ENCODE measurements at places on chromosomes 6 and 20. TPM values are rescaled to one million over a fixed set of nuclear protein-coding genes. Genes with fewer than 3 reads are reported as not detected.

The CYP24A1 gene
- 2.6 TPM for total RNA-seq

DNA sequence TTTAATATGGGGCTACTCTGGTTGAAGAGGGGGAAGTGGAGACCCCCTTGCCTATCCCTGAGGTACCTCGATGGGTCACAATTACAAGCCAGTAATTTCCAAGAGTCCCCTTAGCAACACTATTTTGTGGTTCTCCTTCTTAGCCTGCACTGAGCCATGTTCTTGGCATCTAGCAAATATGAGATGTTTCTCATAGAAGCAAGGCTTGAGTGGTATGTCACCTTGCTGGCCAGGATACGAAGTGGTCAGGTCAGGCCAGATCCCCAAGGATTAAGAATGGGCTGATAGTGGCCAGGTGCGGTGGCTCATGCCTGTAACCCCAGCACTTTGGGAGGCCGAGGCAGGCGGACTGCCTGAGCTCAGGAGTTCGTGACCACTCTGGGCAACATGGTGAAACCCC lies 2.1 kb upstream of the GHRH start:
- no peak for DNase-seq

The PGC gene
- not detected for total RNA-seq

DNA sequence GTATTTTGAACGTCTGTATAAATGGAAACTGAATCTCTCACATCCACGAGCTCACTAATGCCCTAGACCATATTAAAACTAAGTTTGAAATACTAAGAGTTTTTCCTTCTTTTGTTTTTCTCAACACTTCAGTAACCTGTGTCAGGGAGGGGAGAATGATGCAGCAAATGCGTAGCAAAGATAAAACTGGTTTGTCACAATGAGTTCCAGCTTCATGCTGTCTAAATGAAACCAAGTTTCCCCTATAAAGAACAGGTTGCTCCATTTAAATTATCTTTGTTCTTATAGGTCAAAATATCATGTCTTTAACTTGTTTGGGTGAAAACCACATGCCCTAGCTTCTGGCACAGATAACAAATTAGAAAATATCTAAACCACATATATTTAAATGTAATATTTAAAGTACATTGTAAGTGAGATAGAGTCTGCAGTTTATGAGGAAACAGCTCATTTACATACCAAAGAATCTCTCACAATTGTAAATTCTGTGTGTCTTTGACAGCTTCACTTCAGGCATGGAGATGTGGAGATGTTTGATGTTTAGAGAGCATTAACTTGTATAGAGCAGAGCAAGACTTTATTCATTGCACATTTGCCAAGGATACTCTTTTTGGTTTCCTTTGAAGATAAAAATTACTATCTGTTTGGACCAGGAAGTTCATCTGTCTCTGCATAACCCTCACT lies 7.3 kb downstream of the TRDN start:
- DNase-seq = no peak

- DNase-seq = no peak
Measured at GRCh38 chr20:25686081-25687067, 10.3 kb downstream of the ZNF337 start.

The IFT52 gene
- total RNA-seq = 56.6 TPM

- no peak for DNase-seq
Measured at GRCh38 chr6:87068795-87069194, 26.1 kb downstream of the CGA start.

The OTOR gene
- 0.16 TPM for total RNA-seq

The SOBP gene
- 27.7 TPM for total RNA-seq

DNA sequence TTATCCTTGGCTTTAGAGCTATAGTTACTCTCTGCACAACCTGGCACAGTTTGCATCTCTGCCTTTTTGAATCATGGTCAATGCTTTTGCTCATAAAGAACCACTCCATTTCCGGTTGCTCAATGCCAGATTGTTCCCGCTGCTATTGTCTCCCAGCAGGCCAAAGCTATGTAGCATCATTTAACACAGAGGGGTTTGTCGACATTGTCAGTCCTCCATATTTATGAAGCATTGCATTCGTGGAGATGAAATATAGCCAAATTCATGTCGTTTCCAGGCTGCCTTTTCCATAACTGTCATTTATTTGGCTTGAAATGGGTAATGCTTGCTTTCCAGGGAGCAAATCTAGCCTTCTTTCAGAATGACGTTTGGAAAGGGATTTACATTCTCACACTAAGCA lies 598.8 kb downstream of the EPHA7 start:
- DNase-seq = no peak

DNA sequence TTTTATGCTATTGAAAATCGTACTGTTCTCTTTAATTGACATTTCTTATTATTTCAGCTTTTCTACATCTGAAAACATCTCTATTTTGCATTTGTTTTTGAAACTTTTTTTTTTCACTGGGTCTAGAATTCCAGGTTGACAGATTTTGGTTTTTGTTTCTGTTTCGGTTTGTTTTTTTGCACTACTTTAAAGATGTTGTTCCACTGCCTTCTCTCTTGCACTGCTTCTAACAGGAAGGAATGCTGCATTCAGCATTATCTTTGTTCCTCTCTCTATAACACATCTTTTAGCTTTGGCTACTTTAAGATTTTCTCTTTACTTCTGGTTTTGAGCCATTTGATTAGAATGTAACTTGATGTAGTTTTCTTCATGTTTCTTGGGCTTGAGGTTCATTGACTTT lies 20.1 kb upstream of the SLC17A1 start:
- DNase-seq = no peak

The ARG1 gene
- total RNA-seq = 1.1 TPM

DNA sequence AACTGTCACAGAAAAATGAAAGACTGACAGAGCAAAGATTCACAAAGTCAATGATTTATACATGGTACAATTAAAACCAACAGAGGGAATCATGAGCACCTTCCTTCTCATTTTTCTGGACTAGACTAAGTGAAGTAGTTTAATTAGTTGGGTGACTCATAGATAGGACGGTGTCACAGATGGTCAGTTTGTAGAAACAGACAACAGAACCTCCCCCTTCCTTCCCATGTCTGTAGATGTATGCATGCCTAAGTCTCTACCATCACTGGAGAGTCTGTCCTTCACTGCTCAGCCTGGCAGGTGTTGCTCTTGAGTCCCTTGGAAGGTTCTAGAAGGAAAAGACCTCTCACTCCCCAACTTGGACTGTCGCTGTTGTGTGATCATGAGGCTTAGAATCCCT lies 75.4 kb upstream of the EEF1E1 start:
- no peak for DNase-seq

DNA sequence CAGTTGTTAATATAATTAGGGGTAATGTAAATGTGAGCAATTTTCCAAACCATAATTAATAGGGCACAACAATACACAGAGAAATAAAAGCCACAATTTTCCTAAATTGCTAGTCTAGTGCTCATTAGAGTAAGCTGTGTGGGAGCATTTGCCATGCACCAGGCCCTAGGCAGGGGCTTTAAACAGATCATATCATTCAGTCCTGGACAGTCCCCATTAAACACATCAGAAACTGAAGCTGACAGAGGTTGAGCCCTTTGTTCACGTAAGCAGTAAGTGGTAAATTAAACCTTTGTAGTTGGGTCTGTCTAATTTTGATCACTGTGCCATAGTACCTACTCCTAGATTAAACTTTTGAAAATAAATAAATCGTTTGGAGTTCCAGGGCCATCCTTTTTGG lies 931.1 kb downstream of the C6orf118 start:
- DNase-seq = no peak

DNA sequence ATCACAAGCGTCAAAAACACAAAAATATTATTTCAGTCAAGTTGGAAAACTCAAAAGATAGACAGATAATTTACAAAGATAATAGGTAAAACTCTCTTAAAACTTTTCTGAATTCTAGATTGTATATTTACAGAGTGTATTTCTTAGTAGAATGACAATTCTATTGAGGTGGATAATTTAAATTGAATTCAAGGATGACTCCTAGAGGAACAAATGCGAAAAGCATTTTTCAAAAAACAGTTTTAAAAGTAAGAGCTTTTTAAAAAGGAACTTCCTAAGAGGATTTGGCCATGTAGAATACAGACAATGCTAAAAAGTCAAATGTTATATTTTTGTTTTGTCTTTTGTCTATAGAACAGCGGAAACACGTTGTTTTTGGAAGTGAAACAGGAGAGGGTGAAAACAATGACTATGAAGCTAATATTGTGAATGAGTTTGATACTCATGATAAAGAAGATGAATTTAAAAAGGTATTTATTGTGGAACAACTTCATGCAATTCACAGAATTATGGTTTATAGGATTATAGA lies 90.1 kb downstream of the DNAH8 start:
- no peak for DNase-seq

DNA sequence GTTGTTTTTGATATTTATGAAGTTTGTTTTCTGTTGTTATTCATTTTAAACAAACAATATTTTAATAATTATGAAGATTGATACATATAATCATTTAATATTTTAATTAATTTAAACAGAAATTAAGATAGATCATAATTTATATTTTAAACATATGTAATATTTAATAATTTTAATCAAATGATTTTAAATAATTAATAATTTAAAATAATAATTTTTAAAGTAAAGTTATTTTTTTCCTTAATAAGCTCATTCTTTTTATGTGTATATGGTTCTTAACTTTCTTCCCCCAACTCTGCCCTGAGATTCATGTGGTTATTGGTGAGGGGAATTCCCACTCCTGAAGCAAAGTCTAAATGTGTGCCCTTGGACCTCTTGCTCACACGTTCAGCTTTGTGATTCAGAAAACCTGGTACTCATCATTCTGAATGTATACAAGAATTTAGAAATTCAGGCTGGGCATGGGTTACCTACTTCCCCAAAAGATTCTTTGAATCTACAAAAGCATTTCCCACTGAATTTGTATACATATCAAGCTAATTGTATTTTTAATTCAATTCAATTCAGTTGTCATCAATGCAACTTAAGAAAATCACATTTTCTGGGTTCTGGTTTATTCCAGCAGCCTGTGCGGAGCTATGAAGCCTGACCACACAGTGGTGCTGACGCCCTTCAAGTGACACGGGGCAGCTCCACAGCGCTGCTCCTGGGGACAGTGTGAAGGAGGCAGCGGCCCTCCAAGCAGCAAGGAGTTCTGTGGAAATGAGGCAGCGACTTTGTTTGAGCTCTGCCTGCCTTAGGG lies 168.9 kb upstream of the UST start:
- DNase-seq = peak; percentile 40

The MACROD2 gene
- 28.2 TPM for total RNA-seq

The EBF4 gene
- total RNA-seq = 9.3 TPM

The VGLL2 gene
- 0.11 TPM for total RNA-seq

DNA sequence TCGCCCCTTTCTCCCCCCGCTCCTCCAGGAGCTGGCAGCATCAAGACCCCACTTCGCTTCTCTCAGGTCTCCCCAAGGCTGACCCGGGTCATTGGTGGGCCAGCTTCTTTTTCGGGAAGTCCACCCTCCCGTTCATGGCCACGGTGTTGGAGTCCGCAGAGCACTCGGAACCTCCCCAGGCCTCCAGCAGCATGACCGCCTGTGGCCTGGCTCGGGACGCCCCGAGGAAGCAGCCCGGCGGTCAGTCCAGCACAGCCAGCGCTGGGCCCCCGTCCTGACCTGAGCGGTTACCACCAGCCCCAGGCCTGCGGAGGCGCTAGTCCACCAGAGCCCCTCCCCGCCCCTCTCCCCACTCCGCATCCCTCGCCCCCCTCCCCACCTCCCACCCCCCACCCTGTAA lies 1.0 kb downstream of the PPDPF start:
- no peak for DNase-seq

GRCh38 chr20:25242231-25242630 lies 5.7 kb upstream of the PYGB start:
- DNase-seq = no peak

The TRIM40 gene
- total RNA-seq = not detected

All from urinary bladder (tissue), 4 donors.